ENCODE measurements at places on chromosomes 2 and 18. TPM values are rescaled to one million over a fixed set of nuclear protein-coding genes. Genes with fewer than 3 reads are reported as not detected.

Gene DES
- 5.0 TPM for total RNA-seq

Gene MAP3K19
- not detected for total RNA-seq

Gene HOXD1
- total RNA-seq: not detected

Gene PCARE
- total RNA-seq: not detected

Gene CNRIP1
- 62.9 TPM for total RNA-seq

Gene UGT1A10
- not detected for total RNA-seq

Gene TLX2
- total RNA-seq: 0.34 TPM

Gene CD8B2
- total RNA-seq: not detected

Gene TXNDC2
- not detected for total RNA-seq

Gene RUFY4
- total RNA-seq: not detected

Gene EXOC6B
- 11.8 TPM for total RNA-seq

Gene MOGAT1
- not detected for total RNA-seq

Gene ALPP
- not detected for total RNA-seq

Gene RGPD3
- under 0.01 TPM for total RNA-seq
